Activated CD8-positive, alpha-beta memory T cell treated with anti-CD3 and anti-CD28 coated beads for 1 hour (primary cell): ENCODE measurements at places on chromosomes 1 and 21.

DNA sequence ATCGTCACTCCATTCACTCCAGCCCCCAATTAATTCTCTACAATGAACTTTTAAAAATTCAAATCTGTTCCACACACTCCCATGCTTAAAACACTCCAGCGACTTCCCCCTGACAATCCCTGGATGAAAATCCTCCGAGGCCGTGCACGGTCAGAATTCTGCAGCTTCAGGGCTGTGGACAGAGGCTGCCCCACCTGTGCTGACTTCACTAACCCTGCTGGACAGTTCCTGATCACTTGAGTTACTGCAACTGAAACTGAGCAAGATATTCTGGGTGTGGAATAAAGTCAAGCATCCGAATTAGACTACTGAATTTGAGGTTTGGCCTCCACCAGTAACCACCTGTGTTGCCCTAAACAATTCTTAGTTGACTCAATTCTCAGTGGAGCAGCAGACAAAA, 1.0 kb upstream of the JAK1 start:
- DNase-seq, result no peak

DNA sequence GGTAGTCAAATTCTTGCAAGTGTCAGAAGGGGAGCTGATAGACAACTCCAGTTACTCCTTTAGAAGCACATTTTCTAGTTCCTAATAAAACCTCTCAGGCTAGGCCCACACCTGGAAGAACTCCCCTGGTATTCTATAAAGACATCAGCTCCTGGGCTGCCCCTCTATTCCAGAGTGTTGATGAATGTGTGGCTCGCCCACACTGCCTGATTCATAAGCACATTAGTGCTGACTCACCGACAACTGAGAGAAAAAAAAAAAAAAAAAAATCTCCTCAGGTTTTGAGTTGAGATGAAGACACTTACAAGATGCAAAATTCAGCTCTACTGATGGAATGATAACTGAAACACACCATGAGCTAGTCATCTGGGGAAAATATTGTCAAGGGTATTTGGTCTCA, 188.1 kb downstream of the TNR start:
- no peak for DNase-seq

- no peak for DNase-seq
Observed at GRCh38 chr1:147238053-147238902, 4.2 kb upstream of the CHD1L start.

GRCh38 chr1:32885676-32886003, 651 bp upstream of the HPCA start:
- DNase-seq, result no peak

- DNase-seq, result no peak
Observed at GRCh38 chr1:54950006-54950368, 30.4 kb upstream of the TMEM61 start.

DNA sequence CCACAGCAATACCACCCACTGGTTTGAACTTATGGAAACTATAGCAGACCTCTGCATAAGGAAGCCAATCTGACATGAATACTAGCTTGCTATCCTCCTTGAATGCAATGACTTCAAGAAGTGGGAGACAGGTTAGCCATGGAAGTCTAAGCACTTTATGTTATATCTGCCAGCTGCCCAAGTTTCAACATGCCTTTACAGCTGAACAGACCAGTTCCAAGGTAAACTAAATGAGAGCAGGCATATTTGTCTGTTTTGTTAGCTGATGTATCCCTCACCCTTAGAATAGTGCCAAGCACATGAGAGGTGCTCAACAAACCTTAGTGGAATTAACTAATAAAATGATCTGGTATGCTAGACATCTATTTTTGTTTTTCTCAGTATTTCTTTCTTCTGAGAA, 65.1 kb downstream of the ALG14 start:
- DNase-seq, result no peak

- DNase-seq, result no peak
Observed at GRCh38 chr1:54885237-54885679, 1.7 kb downstream of the DHCR24 start.

DNA sequence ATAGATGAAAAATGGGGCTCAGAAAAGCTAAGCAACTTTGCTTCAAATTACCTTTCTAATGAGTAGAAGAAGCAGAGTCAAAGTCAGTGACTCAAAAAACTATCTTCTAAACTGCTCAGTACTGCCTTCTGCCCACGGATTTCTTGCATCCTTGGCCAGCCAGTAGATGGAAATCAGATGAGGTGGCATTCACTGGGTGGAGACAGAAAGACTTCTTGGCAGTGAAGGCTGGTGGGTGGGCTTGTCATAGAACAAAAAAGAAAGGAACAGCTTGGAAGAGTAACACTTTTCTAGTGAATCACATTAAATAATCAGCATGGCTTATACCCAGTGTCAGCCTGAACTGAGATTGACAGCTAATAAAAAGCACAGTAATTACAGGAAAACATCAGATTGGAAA, 170.7 kb downstream of the ST6GALNAC5 start:
- DNase-seq, result no peak

DNA sequence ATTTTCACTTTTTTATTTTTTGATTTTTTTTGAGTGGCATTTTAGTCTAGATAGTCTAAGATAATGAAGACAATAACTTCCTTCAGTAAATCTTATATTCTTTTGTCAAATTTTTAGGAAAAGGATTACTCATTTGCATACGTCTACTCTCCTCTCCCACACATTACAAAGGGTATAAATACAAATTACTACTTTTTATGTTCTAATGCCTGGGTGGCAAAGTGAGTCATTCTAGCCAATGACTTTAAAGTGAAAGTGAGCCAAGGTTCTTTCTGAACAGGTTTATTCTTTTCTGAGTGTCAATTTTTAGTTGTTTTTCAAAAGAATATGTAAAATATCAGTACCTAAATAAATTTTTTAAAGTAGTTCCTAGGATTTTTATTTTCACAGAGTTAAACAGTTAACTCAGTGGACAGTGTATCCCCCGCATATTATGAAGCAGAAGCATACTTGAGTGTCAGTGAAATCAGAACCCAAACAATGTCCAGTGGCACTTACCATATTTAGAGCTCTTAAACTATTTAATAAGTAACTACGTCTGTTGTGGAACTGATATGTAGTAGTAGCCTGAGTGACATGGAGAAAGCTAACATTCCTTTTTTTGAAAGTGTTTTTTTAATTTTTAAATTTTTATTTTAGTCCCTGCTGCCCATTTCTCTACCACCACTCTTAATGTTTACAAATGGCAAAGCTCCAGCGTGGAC, 141.7 kb downstream of the PHTF1 start:
- DNase-seq, result no peak

DNA sequence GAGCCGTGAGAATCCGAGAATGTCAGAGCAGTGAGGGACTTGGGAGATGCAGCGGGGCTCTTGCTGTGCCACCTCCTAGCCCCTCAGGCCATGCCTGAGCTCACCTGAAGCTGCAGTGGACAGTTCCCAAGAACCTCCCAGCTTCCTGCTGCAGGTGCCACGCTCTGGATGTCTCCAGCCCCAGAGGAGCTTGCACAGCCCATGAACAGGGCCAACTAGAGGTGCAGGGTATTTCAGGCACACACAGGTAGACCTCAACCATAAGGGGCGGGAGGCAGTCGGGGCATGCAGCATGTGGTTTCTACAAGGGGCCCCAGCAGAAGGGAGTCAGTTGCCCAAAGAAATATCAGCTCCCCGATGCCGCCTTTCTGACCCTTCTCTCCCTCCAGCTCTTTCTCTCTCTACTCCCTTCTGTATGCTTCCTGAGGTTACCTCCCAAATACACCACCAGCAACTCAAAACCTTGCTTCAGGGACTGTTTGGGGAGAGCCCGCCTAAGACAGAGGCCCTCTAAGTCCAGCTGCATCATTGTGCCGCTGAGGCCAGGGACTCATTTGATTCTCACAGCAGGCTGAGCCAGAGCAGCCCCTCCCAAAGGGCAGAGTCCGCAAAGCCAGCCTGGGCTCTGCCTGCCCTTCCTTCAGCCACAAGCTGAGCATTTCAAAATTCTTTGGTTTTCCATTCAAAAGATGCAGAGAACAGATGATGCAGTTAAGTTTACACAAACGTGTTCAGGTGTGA, 209.8 kb downstream of the MATN1 start:
- no peak for DNase-seq
